ENCODE measurements at places on chromosomes 2 and 18.

- DNase-seq: no peak
Measured at GRCh38 chr2:129860088-129860487, 119.4 kb upstream of the RAB6C start.

DNA sequence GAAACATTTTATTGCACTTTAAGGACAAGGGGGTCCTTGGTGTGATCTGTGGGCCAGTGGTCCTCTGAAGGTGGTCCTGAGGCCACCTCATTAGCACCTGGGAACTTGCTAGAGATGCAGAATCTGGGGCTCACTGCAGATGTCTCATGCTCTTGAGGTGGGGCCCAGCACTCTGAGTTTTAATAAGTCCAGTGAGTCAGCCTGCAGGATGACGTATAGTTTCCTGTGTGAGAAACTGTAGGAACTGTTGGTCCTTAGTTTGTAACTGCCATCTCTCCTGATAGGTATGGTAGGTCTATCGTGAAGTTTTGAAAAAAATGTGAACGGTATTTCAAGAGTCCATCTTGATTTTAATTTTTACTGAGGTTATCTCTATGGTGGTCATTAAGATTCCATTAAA is 2.8 kb downstream of the TRPM8 start:
- no peak for DNase-seq

- DNase-seq: no peak
Measured at GRCh38 chr2:183532514-183532913, 408.3 kb downstream of the NUP35 start.

GRCh38 chr18:57951999-57952774 is 91.8 kb upstream of the NEDD4L start:
- no peak for DNase-seq

DNA sequence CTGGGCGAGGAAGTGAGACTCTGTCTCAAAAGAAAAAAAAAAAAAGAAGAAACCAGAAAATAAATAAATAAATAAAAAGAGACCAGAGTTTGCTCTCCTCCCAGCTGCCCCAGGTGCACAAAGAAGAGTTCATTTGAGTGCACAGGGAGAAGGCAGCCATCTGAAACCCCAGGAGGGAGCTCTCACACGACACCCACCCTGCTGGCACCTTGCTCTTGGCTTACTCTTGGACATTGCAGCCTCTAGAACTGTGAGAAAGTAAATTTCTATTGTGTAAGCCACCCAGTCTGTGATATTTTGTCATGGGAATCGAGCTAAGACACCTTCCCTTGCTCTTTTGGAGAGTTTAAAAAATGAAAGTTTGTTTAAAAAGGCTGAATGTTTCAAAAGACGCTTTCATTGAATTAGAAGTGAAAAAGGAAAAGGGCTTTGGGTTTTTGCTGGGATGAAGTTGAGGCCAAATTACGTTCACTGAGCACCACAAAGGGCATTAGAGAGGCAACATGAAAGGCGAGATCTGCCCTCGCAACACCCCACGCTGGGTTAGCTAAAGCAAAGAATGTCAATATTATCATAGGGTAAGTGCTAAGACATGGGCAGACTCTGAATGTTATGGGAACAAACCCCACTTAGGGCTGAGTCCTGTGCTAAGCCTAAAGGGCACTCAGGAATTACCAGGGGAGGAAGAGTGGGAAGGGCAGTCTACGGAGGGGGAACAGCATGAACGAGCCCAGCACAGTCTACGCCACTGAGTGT is 128.9 kb upstream of the RIOK3 start:
- DNase-seq: no peak

GRCh38 chr2:134468164-134468563 is 214.3 kb downstream of the MGAT5 start:
- DNase-seq: peak; percentile 14

DNA sequence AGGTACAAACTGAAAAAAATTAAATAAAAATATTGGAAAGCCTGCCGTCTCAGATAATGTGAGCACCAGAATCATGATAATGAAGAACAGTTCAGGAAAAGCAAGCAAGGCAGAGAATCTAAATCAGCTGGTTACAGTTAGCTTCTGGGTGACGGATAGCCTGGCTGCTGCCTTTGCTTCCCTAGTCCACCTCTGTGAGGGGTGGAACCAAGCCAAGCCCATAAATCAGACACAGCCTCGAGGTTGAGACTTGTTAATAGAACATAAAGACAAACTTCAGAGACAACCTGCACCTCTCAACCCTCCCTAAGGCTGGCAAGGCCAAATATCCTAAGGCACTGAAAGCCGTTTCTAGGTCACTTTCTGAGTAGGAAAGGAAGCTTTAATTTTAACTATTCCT is 334.7 kb upstream of the SLC39A10 start:
- DNase-seq: no peak

- no peak for DNase-seq
Measured at GRCh38 chr2:134029418-134029817, 224.5 kb upstream of the MGAT5 start.

GRCh38 chr2:160144280-160144990 is 55.6 kb downstream of the ITGB6 start:
- no peak for DNase-seq

- no peak for DNase-seq
Measured at GRCh38 chr2:10900216-10901109, 11.3 kb upstream of the KCNF1 start.

DNA sequence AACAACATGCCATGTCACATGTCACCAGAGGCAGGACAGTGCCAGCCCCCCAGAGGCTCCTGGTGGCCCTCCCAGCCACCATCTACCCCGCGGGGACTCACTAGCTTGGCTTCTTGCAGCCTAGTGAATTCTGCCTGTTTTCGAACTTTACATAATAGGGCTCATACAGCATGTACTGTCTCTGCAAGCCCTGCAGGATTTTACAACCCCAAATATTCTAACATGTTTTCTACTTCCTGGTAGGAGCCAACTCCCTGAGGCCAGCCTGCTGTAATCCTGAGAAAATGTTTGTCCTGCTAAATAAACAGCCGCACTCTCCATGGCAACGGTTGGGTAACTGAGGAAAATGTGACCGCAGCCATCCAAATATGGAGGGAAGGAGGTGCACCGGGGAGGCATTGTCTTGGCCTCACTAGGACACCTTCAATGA is 2.7 kb downstream of the PER2 start:
- DNase-seq: no peak

DNA sequence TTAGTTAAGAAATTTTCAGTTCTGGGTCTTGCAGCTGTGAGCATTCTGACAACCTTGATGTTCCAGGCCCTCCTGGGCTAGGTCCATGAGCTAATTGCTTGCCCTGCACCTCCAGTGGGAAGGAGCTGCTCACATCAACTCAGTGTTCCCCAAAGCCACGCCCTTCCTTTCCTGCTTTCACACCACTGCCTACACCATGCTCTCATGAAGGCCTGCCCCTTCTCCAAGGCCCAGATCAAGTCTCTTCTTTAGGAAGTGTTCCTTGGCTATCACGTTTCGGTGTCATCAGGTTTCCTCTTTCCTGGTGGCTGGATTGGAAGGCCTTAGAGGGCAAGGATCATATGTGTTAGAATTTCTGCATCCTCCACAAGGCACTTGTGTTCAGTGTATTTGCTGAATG is 18.8 kb downstream of the TMEM127 start:
- no peak for DNase-seq

- no peak for DNase-seq
Measured at GRCh38 chr2:158091647-158092046, 10.0 kb upstream of the UPP2 start.

DNA sequence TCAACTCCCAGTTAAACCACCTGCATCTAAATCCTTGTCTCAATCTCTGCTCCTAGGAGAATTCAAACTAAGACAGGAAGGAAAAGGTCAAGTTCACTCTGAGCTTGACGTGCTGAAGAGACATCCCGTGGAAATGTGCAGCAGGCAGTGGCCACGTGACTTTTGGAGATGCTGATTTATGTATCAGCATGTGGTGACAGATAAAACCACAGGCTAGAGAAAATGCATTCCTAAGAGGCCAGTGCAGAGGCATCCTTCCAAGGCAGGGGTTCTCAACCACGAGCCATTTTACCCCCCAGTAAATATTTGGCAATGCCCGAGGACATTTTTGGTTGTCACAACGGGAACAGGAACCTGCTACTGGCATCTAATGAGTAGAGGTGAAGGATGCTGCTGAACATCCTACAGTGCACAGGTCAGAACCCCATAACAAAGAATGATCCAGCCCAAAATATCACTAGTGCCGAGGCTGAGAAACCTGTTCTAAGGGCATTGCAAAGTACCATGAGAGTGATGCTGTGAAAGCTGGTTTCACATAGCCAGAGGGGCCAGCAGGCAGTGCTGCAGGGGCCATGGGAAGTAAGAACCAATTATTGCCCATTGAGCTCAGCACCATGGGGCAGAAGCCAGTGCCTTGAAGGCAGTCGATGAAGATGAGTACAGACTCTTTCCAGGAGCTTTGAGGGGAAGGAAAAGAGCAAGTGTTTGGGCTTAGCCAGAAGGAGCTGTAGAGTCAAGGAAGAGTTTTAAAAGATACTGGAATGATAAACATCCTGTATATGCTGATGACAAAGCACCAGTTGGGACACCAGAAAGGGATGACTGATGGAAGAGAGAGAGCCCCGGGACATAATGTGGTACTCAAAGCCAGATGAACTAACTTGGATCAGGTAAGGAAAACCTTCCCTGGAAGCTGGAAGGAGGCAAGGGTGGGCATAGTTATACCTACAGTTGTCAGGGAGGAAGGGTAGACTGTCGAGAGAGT is 174.6 kb downstream of the HAUS1 start:
- DNase-seq: no peak

- no peak for DNase-seq
Measured at GRCh38 chr2:45774688-45775244, 123.3 kb downstream of the PRKCE start.

- no peak for DNase-seq
Measured at GRCh38 chr2:114727012-114727411, 284.6 kb downstream of the DPP10 start.
